ENCODE measurements at places on chromosomes 11 and 22.
A peak's percentile ranks its signal among the peaks of the same experiment; 100 is the strongest.

- DNase-seq = no peak
Observed at GRCh38 chr22:36467946-36468345, 13.5 kb downstream of the TXN2 start.

- DNase-seq = peak; percentile 58
Observed at GRCh38 chr11:33996498-33997454, 54.8 kb upstream of the CAPRIN1 start.

- no peak for DNase-seq
Observed at GRCh38 chr22:23804781-23805291, 18.1 kb downstream of the SMARCB1 start.

- no peak for DNase-seq
Observed at GRCh38 chr11:65437436-65438227, 15.0 kb downstream of the NEAT1 start.

DNA sequence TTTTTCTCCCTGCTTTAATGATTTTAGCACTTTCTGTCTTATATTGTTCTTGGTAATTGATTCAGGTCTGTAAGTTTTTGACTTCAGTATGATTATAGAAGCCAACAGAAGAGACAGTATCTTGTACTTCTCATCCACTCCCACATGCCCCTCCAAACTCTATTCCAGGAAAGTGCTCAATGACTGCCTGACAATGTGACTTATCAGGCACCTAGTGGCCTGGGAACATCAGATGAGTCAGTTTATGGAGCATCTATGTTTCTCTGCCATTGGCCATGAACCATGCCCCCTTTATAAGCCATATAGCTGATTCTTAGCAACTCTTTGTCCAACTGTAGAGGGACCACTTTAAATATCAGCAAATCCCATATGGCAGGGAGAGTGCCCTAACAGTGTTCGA is 179.2 kb upstream of the MTMR2 start:
- DNase-seq = no peak

- no peak for DNase-seq
Observed at GRCh38 chr11:119990309-119991021, 147.4 kb downstream of the TRIM29 start.

DNA sequence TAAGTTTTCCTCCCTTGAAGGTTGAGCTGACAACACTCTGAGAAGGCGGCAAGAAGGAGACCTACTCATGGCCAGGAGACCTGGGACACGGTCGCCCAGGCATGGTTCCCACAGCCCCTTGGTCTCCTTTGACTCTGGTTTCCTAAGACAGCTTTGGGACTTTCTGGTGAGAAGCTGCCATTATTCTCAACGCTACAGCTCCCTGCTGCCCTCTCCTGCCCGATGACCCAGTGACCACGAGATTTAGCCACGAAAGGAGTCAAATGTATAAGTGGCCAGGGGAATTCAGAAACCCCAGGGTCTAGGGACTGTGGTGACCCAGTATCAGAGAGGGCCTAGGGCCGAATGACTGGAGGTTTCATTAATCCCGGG is 699 bp upstream of the SDF2L1 start:
- DNase-seq = no peak

Data from activated CD8-positive, alpha-beta memory T cell treated with anti-CD3 and anti-CD28 coated beads for 4 hours (primary cell).